ENCODE measurements at places on chromosomes 5 and 9.

GRCh38 chr5:120442694-120443093 lies 21.4 kb upstream of the PRR16 start:
- DNase-seq = no peak

- DNase-seq = no peak
Measured at GRCh38 chr5:95327211-95327610, 42.3 kb upstream of the MCTP1 start.

DNA sequence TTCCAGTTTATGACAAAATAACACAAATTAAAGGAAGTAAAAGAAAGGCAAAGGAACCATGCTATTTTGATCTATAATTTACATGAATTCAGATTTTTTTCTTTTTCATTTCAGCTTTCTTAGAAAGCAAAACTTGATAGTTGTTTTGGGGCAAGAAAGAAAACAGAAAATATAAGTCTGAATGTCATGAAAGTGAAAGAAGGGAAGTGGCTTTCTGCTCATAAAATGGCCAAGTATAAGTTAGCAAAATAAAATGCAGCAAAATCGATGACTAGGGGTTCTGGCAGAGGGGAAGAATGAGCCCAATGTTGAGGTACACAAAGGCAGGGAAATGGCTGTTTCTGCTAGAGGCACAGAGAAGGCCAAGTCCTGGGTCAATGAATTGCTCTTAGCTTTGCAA lies 3.0 kb upstream of the IFNW1 start:
- DNase-seq = no peak

DNA sequence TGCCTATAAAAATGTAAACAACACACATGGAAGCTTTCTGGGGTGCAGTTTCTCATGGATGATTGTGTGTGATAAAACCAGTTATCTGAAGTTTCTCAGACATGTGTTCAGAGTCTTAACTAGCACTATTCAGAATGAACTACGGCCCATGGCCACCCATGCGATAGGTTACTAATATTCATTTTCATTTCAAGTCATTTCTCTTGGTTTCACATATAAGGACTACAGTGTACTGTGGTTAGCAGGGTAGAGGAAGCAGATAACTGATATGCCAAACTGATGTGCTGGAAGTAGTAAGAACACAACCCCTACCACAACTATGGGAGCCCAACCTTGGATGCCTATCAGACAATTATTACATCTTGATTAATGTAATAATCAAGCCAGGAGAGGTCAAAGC lies 372.1 kb downstream of the DTWD2 start:
- no peak for DNase-seq

- DNase-seq = no peak
Measured at GRCh38 chr9:2634153-2634552, 12.6 kb downstream of the VLDLR start.

GRCh38 chr5:148343603-148344487 lies 8.5 kb downstream of the SPINK9 start:
- no peak for DNase-seq

DNA sequence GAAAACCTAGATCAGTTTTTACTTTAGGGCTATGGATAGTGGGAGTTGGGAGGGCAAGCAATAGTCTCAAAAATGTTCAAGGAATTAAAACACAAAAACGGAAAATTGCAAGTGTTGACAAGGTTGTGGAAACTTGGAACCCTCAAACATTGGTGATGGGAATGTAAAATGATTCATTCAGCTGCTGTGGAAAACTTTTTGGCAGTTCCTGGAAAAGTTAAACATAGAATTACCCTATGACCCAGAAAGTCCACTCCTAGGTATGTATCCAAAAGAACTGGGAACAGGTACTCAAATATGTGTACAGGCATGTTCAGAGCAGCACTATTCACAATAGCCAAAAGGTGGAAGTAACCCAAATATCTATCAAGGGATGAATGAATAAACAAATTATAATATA lies 1.2 kb upstream of the MSANTD3 start:
- no peak for DNase-seq

DNA sequence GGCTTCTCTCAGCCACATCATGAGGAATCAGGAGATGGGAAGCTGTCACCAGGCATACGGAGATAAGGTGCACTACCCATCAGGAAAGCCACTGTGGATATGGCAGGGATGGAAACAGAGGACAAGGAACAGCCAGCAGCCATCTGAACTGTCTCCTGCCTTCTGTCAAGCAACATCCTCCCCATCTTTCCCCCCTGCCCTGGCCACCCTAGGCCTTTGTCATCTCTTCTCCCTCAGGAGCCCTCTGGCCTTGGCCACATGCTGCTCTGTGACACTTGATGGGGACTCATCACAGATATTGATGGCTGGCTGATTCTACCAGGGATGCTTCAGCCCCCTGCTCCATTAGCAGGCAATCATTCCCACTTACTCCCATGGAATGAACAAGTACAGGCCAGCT lies 21.1 kb upstream of the MEIKIN start:
- no peak for DNase-seq

DNA sequence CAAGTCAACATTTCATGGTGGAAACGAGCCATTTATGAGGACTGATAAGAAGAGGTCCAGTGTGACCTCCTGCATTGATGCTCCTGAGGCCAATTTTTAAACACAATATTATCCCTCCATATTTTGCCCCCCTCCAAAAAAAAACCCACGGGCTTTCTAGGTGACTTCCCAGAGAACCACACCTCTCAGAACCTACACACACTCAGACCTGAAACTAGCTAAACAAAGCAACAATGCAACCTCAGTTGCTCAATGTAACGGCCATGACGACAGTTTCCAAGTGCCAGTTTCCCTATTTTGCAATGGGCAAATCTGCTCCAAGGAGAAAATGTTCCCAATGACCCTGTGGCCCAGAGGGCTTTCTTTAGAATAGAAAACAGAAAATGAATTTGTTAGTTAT lies 3.5 kb downstream of the NRG2 start:
- no peak for DNase-seq

DNA sequence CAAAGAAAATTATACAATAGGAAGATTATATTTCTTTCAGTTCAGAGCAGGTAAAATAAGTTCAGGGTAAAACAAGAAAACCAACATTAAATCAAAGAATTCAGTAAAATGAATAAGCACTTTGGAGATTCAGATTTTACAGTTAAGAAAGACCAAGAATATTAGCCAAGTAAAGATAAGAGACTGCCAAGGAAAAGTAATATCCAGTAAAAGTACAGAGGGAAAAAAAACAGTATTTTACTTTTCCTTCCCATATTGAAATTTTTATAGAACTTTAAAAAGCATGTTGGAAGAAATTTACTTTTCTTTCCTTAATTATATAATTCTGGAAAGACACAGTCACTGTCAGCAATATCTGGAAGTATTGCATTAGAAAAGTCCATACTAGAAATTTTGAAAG lies 393.4 kb downstream of the NFIB start:
- DNase-seq = no peak

- no peak for DNase-seq
Measured at GRCh38 chr5:172801179-172801671, 30.2 kb upstream of the DUSP1 start.

DNA sequence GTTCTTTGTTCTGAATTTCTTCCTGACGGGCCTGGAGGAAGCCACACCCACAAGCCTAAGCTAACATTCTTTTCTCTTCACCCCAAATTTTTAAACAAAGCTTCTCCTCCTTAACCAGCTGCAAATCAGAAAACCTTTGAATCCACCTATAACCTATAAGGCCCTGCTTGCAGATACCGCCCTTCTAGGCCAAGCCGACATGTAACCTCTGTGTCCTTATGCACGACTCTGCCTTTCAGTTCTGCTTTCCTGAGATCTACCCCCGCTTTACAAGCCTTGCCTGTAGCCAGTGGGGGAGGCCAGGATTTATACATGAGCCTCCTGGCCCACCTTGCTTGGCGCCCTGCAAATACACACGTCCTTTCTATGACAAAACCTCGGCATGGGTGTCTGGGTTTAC lies 19.3 kb downstream of the BRD9 start:
- DNase-seq = no peak

DNA sequence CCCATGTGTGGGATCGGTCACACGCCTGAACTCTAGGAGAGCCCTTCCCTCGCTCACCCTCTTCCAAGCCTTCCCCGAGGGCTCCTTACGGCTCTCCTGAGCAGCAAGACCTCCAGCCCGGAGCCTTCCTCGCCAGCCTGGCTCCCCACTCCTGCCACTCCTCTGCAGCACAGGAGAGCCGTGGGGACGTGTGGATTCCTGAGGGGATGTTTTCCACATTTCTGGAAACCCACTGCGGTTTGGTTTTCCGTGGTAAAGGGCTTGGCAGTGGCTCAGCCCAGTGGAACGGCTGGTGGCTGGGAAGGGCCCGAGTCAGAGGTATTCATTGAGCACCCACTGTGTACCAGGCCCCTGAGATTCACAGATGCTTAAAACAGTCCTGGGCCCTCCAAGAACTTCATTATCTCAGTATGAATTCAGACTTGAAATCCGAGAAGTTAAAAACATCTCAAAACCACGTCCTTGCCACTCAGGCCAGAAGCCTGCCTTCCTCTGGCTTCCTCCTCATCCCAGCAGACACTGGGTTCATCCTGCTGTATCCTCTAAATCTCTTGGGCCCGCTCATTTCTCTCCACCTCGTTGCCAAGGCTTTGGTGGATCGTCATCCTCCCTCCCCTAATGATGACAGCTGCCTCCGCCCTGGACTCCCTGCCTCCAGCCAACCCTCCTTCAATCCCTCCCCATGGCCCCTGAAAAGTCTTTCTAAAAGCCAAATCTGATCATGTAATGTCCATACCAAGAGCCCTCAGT lies 109.6 kb downstream of the FGF18 start:
- DNase-seq = no peak

DNA sequence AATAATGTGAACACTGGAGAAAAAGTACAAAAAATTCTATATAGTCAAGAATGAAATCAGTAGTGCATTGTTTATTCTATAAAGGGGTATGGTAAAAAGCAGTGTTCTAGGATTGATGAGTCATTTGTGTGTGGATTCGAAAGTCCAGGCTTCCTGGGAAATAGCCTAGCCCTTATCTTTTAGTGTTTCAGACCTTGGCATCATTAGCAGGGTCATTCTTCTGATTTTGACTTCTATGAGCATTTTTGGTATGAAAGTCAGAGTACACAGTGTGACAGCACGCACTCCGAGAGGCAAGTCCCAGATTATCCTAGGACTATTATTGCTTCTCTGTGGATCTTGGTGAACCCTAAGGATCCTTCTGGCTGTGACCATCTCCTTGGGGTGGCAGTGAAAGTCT lies 16.9 kb downstream of the PCSK5 start:
- no peak for DNase-seq

- DNase-seq = no peak
Measured at GRCh38 chr5:133121611-133122150, 69.9 kb downstream of the HSPA4 start.

DNA sequence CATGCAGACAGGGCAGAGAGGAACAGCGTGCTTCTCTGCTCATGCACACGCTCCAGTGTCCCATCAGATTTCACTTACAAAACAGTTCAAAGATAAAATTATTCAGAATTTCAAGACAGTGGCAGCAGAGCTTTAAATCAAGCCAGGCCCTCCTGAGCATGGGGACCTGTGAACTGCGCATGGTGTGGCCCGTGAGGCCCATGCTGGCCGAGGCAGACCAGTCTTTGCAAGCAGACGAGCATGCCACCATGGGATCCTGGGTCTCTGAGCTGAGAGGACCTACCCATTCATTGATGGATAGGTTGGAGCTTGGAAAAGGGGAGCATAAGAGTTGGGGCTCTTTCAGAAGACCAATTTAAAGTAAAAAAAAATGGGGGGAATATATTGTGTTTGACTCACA lies 35.0 kb upstream of the SAP30L start:
- no peak for DNase-seq

- DNase-seq = no peak
Measured at GRCh38 chr9:82597241-82598203, 465.4 kb downstream of the RASEF start.

GRCh38 chr5:140341591-140341990 lies 4.8 kb downstream of the HBEGF start:
- no peak for DNase-seq

GRCh38 chr9:122055701-122056100 lies 37.4 kb downstream of the TTLL11 start:
- no peak for DNase-seq

DNA sequence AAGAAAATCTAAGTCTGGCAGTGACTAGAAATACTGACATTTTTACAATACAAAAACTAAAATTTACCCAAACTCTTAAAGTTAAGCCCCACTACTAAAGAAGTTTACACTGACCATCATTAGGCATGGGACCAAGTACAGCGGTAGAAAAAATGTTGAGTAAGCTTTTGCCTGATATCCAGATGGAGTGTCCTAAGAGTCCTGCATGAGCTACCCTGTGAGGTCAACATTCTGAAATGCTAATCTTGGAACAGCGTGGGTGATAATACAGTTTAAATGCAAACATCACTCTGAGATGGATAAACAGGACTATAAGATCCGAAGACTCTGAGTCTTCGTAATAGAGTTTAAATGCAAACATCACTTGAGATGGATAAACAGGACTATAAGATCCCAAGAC lies 189.7 kb downstream of the DCP2 start:
- DNase-seq = no peak

DNA sequence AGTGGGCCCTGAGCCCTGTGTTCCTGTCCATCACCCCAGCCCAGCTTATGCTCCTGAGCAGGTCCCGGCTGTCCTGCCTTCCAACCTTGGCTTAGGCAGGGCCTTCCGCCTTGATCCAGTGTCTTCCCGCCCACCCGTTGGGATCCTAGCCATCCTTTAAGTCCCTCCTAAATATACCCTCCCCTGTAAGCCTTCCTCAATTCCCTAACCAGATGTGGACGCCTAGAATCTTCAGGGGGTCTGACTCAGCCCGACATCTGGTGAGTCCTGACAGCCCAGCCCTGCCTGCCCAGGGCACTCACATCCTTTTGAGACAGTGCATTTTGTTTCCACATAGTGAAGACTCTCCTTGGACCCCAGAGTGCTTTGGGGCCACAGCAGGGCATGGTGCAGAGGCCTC lies 23.7 kb downstream of the SLC6A7 start:
- no peak for DNase-seq

DNA sequence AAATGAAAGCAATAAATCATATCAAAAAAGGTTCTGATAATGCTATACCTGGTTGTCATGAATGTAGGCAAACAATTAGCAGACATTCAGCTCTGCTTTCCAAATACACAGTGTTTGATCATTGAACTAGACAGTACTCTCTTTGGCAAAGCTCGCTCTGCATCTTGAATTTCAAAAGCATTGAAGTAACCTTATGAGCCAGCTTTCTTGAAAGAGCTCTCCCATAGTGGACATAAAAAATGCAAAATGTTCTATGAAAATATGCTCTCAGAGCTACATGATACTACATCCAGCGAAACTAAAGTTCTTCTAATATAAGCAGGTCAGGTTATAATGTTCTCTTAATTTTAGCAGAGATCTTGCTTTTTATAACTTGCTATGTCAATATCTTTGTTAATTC lies 533.4 kb downstream of the CSNK1G3 start:
- no peak for DNase-seq
